Peyer's patch (tissue), 4 donors: ENCODE measurements at places on chromosomes 1 and 21. TPM values are rescaled to one million over a fixed set of nuclear protein-coding genes. Genes with fewer than 3 reads are reported as not detected.

The GJA9 gene
- total RNA-seq, result not detected

DNA sequence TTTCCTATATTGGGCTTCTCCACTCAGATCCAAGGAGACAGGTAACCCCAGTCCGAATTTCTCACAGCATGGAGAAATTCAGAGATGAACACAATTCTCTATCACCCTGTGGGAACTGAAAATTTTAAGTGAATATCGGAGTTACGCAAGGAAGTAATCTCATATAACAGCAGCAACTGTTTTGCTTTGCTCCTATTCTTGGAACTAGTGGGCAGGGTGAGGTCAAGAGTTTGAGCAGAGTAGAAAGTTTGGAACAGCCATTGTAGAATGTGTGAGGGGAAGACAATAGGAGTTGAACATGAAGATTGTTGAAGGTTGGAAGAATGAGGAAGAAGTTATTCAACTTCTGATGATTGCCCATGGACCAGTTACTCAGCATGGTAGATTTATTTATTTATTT is 24.3 kb upstream of the SLC35D1 start:
- DNase-seq, result no peak

DNA sequence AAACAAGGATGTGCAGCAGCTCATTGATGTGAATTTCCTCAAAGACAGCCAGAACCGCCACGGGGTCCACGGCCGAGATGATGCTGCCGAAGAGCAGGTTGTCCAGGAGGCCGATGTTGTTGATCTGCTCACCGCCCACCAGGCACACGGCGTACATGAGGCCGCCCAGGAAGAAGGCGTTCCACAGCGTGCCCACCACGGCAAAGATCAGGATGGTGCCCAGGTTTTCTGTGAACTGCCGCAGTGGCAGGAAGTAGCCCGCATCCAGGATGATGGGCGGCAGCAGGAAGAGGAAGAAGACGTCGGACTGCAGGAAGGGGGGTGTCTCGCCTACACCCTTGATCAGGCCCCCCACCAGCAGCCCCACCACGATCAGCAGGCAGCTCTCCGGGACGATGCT is 41.1 kb downstream of the SLC9A1 start:
- no peak for DNase-seq

DNA sequence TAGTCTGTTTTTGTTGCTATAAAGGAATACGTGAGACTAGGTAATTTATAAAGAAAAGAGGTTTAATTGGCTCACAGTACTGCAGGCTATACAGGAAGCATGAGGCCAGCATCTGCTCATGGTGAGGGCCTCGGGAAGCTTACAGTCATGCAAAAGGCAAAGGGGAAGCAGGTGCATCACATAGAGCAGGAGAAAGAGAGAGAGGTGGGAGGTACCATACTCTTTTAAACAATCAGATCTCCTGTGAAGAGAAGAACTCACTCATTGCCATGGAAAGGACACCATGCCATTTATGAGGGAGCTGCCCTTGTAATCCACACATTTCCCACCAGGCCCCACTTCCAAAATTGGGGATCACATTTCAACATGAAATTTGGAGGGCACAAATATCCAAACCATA is 12.7 kb downstream of the PPP1R12B start:
- no peak for DNase-seq

DNA sequence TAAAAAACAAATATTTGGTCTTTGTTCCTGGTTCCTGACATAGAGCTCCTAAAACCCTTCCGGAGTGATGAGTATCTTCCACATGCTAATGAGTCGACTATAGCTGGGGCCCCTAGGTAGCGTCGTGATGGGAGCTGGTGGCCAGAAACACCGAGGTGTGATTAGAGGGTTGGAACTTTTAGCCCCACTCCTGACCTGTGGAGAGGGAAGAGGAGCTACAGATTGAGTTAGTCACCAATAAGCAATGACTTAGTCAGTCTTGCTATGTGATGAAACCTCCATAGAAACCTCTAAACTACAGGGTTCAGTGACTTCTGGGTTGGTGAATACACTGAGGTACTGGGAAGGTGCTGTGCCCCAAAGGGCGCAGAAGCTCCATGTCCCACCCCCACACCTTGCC is 30.1 kb upstream of the PLD5 start:
- DNase-seq, result no peak

The CELSR2 gene
- total RNA-seq, result 2.6 TPM

- DNase-seq, result no peak
Measured at GRCh38 chr1:63326106-63326472, 3.7 kb downstream of the FOXD3 start.

GRCh38 chr1:89523572-89524368 is 859 bp upstream of the LRRC8B start:
- peak; percentile 65 for DNase-seq

GRCh38 chr1:31855038-31855845 is 39.4 kb upstream of the SPOCD1 start:
- no peak for DNase-seq

GRCh38 chr21:34802180-34802899 is 133.5 kb downstream of the CLIC6 start:
- no peak for DNase-seq

The GABRD gene
- not detected for total RNA-seq

- no peak for DNase-seq
Measured at GRCh38 chr1:180343921-180344769, 114.1 kb downstream of the LHX4 start.

GRCh38 chr1:165942062-165942461 is 114.6 kb downstream of the UCK2 start:
- DNase-seq, result no peak

DNA sequence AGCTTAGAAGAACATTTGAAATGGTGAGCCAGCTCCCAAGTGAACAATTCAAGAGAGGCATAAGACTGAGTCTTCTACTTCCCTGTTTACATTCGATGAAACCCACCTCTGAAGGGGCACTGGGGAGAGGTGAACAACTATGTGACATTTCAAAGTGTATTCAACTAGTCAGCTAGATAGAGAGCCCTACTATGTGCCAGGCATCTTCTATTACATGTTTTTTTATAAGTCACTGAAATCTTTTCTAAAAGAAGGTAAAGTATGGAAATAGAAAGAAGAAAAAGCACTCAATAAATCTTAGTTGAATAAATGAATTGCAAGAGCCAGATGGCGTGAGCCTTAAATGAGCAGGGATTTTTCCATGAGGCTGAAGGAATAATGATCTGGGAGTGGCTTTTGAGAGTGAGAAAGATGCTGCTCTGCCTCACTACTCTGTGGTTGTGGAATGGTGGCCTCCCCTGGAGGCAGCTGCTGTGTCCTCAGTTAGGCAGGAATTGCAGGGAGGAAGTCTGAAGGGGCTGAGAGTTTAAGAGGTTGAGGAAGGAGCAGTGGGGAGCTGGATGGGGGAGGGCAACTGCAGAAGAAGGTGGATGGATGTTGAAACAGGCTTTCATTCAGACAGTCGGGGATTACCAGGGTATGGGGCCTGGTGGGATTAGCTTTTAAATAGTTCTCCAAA is 10.4 kb upstream of the PTPRF start:
- no peak for DNase-seq

DNA sequence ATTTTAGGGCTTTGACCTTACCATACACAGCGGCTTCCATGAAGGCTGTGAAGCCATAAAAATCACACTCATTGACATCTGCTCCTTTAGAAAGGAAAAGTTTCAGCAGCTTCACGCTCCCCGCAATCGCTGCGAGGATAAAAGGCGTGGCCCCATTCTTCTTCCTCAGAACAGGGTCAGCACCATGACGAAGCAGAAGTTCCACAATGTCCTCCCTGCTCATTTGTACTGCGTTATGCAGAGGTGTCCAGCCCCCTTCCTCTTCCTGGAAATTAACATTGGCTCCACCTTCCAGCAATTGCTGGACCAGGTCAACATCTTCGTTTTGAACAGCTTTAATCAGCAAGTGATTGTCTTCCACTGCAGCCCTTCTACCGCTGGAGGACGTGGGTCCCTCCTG is 2.7 kb downstream of the RNASEL start:
- no peak for DNase-seq

GRCh38 chr1:91065337-91065736 is 43.5 kb upstream of the ZNF644 start:
- DNase-seq, result peak; percentile 61

DNA sequence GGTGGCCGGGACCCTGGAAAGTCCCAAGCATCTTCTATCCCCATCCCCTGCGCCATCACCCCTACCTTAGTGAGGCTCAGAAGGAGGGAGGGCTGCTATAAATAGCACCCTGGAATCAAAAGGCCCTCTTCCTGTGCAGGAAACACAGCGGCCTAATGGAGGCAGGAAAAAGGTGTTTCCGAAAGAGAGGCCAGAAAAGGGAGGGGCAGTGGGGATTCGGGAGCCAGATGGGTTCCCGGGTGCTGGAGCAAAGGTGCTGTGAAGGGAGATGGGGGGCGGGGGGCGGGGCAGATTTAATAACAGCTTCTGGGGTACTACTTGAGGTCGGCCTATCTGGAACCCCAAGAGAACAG is 16.6 kb downstream of the NAV1 start:
- no peak for DNase-seq

The HAO2 gene
- total RNA-seq, result not detected
